ENCODE measurements at places on chromosomes 6 and 20.
A peak's percentile ranks its signal among the peaks of the same experiment; 100 is the strongest.

DNA sequence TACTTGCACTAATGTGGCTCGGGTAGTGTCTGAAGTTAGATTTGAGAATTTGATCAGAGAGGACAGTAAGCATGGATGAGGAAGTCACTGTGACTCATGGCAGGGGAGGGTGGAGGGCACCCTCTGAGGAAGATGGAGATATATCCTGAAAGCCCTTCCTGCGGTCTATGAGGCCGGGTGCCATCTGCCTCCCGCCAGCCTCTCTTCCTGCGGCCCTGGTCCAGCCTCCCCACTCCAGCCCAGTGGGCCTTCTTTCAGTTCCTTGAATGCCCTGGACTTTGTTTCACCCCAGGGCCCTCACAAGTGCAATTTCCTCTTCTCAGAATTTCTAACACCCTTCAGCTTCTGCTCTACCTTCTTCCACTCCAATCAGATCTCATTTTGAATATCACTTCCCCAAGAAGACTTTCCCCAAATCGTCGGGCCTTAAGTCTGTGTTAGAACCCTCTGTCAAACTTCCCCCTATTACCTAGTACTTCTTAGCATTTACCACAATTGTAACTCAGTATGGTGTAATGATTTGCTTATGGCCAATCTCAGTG lies 20.2 kb upstream of the TNFAIP3 start:
- no peak for DNase-seq

GRCh38 chr6:21741221-21742109 lies 147.9 kb downstream of the SOX4 start:
- DNase-seq: no peak

- no peak for DNase-seq
These were observed 157.6 kb upstream of the KCNQ5 start for GRCh38 chr6:72464246-72464645.

GRCh38 chr6:134651519-134651918 lies 298.4 kb downstream of the ALDH8A1 start:
- no peak for DNase-seq

- peak; percentile 34 for DNase-seq
These were observed 142.6 kb downstream of the ARHGAP18 start for GRCh38 chr6:129567374-129567773.

DNA sequence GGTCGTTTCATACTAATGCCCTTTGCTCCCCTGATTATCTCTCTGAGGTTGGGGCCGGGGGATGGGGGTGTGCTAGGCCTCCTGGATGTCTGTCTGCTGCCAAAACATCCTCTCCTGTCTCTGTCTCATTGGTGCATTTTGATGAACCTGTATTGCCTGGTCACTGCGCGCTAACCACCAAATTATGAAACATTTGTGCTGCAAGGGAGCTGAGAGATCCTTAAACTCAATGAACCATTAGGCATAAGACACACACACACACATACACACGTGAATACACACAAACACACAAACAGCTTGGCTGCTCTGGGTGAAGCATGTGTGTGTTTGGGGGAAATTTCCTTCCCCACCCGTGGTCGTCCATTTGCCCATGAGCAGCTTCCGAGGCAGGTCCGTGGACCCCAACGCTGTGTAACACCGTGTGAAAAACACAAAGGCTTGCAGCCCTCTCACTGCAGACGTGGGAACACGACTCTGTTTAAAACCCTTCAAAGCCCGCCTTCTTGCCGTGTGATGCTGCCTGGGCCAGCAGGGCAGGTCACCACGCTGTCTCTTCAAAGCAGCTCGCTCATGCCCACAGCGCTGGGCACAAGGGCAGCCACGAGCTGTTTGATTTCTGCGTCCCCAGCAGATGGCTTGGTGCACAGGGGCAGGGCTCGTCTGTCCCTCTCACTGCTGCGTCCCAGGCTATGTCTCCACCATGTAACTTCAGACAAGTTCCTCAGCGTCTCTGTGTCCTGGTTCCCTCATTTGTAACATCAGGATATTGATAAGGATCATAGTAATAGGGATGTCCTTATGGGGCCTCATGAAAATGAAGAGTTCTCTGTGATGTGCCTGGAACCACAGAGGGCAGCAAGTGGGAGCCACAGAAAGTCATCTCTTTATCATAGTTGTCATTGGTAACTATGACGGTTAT lies 96.8 kb downstream of the CDH26 start:
- DNase-seq: no peak

GRCh38 chr6:161169035-161169434 lies 104.8 kb downstream of the AGPAT4 start:
- DNase-seq: no peak

DNA sequence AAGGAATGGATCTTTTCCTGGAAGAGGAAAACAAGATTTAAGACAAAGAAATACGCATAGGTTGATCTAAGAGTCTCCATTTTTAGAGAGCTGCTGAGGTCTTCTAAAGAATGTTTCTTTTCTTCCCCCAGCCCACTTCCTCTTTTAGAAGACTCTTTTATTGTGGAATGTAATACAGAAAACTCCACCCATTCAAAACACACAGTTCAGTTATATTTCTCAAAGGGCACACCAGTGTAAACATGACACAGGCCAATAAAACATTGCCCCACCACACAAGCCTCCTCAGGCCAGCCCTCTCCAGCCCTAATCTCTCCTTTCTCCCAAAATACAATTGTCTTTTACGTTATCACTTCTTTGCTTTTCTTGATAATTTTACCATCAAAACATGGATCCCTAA lies 42.8 kb downstream of the SLC35B3 start:
- no peak for DNase-seq

DNA sequence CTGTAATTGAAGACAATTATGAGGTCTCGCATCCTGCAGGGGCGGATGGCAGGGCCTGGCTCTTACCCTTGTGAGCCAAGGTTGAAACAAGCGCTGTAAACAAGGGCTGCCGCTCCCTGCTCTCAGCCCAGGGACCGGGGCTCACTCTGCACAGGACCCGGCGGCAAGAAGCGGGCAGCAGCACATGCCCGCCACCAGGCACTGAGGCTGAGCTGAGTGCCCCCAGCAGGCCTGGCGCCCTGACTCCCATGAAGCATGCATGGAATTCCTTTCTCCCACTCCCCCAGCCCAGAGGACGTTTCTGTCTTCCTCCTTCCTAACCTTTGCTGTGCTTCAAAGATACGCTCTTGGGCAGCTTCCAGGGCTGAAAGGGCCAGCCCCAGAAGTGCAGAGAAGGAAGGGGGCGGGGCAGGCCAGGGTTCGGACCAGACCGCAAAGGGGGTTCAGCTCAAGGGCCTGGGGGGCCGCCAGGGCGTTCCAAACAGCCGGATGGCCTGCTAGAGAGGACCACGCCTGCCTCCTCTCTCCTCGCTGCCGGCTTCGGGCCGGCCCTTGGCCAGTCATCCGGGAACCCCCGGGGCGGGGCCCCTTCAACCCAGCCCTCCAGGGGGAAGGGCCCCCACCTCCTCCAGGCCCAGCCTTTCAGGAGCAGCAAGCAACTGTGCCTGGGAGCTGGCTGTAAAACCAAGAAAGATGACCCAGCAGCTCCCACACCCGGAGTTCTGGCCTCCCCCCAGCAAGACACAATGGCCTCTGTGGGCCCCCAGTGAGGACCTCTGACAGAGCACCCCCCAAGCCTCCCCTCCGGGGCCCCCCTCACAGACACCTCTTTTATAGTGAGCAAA lies 109.9 kb downstream of the NOL4L start:
- no peak for DNase-seq

DNA sequence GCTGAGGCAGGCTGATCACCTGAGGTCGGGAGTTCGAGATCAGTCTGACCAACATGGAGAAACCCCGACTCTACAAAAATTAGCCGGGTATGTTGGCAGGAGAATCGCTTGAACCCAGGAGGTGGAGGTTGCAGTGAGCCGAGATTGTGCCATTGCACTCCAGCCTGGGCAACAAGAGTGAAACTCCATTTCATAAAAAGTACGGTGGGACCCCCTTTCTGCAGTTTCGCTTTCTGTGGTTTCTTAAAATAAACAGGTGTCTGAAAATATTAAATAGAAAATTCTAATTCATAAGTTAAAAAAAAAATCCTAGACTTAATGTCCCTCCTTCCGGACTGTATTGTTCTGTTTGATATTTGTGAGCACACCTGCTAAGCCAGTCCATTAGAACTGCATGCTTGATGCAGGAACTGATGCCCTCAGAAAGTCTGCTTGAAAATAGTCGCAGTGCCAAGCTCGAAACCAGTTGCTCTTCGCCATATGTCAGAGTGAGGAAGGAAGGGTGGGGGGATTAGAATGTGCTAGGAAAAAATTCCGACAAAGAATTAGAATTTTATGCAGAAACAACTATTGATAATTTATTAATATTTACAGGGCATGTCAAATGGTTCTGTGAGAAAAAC lies 85.9 kb downstream of the JARID2 start:
- no peak for DNase-seq

DNA sequence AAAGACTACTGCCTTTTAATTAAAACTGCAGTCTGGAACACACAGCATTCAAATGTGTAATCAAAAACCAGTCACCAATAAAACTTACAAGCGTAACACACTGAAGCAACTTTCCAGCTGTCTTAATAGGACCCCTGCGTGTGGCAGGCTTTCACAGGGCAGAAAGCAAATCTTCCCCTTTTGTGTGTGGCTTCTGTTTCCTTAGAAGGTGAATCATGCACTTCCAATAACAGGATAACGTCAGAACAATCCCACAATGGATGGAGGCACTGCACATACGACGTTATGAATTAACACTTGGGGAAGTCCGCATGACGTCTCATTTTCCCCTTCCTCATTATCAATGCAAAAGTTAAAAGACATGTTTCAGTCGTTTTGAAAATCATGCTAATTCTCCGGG lies 44.8 kb downstream of the INSM1 start:
- no peak for DNase-seq

DNA sequence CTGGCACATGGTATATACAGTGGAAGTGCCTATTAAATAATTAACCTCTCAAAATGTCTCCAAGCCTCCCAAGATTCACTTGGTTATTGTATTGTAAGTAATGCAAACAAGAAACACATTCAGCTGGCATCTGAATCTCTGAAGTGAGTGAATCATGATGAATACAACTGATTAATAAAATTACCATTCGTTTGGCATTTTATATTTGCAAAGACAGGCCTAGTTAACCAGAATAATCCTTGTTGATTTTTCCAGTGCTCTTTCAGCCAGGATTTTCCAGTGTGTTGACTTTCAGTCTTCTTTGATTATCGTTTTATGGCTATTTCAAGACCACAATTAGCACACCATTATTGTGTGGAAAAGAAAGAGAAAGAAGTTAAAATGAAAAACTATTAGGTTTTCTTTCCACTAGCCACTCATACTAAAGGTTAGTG lies 20.3 kb downstream of the SLC22A2 start:
- DNase-seq: no peak

DNA sequence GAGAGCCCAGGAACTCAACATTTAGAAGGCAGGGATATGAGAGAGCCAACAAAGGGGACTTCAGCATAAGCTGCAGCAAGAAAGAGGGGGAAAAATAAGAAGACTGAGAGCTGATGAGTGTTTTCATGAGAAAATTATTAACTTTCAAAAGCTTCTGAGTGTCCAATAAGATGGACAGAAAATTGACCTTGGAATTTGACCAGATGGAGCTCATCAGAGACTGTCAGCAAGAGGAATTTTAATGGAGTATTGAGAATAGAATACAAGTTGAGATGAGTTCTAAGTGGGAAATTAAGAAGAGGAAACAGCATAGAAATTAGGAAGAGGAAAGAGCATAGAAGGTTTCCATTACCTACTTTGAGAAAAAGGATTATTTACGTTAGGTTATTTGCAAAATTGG lies 428.2 kb downstream of the LMBRD1 start:
- no peak for DNase-seq

- DNase-seq: no peak
These were observed 12.8 kb upstream of the MANBAL start for GRCh38 chr20:37276494-37277252.

GRCh38 chr20:14664101-14664500 lies 326.7 kb upstream of the FLRT3 start:
- DNase-seq: no peak
